Activated CD8-positive, alpha-beta memory T cell treated with anti-CD3 and anti-CD28 coated beads for 1 hour (primary cell): ENCODE measurements at places on chromosomes 11 and 22.

DNA sequence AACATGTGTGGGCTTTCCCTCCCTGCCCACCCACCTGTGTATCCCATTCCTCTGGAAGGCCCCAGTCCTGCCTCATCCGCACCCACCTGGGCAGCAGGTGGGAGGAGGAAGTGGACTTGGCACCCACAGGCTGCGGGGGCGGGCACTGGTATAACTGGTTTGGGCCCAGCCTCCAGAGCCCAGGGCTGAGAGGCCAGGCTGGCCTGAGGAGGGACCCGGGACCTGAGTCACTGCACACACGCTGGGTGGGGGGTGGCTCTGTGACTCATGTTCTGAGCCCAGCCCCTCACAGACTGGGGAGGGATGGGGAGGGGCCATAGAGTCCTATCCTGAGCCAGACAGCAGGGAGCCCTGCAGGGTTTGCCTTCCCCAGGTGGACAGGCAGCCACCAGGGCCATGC lies 16.7 kb downstream of the PHLDA2 start:
- no peak for DNase-seq

DNA sequence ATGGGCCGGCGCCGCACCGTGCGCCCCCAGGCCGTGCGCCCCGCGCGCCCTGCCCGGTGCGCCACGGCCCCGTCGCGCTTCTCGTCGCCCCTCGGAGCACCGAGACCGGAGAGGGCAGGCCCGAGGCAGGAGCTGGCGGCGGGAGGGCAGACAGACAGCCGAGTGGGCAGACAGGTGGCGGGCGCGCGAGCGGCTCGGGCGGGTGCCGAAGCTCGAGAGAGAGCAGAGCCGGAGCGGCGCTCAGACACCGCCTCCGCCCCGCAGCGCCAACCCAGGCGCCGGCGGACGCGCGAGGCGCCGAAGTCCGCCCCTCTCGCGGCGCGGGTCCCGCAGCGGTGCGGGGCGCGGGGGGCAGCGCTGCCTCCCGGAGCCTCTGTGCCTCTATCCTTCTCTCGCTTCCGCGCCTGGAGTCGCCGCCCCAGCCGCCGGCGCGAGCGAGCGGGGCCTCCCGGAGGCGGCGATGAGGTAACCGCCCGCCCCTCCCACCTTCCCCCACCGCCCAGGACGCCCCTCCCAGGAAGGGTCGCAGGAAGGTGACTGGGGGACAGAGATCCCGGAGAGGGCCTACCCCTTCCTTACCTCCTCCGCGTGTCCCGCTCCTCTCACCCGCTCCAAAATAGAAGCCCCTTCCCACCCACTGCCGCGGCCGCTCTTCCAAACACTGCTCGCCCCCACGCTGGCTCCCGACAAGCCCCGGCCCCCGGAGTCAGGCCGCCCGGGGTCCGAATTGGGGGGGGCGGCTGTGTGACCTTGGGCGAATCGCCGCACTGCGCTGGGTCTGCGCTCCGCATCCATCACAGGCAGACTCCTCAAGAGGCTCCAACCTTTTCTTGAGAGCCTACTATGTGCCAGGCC lies at the start of gene RASL10A:
RASL10A (minus strand) TSS at position 412 of the 855 bp plus-strand sequence. CDS start 451 bp downstream, outside the sequence.
- DNase-seq, result no peak

DNA sequence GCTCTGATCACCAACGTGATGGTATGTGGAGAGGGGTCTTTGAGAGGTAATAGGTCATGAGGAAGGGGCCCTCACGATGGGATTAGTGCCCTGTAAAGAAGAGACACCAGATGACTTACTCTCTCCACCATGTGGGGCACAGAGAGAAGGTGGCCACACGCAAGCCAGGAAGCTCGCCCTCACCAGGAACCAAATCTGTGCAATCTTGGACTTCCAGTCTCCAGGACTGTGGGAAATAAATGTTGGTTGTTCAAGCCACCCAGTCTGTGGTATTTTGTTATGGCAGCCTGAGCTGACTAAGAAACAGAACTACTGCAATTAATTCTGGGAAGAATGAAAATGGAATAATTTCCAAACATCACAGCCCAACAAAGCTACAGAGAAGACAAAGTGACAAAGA lies 117.5 kb downstream of the SNX19 start:
- no peak for DNase-seq

DNA sequence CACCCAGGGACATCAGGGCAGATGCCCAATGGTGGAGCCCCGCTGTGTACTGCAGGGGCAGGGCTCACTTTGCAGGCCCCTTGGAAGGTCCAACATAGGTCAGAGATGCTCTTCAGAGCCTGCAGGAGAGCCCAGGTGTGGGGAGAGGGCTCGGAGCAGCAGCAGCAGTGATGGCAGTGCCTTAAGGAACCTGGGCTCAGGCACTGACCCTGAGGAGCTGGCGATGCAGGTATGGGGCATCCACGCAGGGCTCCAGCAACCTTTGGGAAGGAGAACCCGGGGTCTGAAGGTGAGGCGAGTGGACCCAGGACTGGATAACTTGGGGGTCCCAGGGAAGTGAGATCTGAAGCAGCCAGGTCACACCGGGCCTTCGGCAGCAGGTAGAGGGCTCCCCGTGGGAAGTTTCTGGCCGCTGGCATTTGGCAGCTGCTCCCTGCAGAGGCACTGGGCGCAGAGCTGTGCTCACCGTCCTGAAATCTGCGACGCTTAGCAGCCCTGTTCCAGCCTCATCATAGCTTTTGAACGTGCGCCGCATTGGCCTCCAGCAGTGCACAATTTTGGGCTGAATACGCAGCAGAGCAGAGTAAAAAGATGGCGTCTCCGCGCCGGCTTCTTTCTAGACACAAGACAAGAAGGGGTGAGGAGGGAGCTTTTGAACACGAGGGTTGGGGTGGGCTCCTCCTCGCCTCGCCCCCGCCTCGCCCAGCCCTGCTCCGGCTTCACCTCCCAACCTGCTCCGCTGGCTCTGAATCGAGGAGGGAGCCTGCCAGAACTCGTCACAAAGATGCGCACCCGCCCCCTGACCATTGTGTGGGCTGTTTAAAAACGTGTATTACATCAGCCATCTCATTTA lies 118.8 kb downstream of the MPPED1 start:
- DNase-seq, result no peak

DNA sequence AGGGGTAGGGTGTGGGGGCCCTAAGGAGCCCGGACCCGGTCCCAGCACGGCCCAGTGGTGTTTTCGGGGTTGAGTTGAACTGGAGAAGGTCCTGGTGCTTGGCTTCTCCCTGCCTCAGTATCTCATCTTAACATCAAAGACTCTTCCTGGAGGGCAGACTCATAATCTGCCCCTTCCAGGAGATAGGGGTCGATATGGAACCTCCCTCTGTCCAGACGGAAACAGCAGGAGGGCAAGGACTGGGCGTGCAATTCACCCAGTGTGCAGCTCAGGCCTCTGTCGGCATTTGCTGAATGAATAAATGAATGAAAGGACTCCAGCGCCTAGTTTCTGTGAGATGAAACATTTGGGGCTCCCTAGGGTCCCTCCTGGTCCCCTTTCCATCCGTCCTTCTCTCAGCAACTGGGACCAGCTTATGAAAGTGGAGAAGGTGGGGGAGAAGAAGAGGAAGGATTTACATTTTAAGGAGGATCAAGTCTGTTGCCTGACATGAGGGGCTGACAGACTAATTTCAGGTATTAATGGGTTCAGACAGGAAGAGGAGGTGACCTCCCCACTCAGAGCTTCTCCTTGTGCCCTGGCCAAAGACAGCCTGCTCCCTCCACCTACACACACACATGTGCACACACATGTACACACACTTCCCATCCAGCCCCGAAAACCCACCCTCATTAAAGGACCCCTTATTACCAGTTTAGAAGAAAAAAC lies 1.1 kb upstream of the SHISA8 start:
- no peak for DNase-seq

DNA sequence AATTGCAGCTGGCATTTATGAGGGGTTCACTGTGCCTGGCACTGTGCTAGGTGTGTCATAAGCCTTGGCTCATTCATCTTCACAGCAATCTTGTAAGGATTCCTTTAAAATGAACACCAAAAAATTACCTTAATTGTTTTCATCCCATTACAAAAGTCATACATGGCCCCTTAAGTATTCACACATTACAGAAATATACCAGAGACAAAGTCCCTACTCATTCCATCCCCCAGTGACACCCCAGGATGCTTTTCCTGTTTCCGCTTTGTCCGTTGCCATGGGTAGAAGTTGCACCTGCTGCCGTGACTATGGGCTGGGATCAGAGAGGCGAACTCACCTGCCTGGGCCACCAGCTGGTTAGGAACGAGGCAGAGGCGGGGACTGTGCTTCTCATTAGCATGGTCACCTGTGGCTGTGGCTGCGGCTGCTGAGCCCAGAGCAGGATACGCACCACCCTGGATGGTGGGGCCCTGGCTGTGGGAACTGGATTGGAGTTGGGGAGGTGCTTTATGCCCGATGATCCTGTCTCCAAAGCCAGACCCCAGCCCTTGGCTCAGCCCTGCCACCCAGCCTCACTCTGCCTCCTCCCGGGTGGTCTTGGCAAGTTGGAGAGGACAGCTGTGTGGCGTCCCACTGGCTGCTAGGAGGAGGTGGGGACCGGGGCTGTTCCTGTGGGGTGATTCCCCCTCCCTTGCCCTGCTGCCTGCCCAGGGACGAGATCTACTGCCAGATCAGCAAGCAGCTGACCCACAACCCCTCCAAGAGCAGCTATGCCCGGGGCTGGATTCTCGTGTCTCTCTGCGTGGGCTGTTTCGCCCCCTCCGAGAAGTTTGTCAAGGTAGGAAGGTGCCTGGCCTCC lies 60.8 kb downstream of the MYO7A start:
- no peak for DNase-seq

- no peak for DNase-seq
These were observed 14.0 kb downstream of the SGSM1 start for GRCh38 chr22:24819911-24820461.

DNA sequence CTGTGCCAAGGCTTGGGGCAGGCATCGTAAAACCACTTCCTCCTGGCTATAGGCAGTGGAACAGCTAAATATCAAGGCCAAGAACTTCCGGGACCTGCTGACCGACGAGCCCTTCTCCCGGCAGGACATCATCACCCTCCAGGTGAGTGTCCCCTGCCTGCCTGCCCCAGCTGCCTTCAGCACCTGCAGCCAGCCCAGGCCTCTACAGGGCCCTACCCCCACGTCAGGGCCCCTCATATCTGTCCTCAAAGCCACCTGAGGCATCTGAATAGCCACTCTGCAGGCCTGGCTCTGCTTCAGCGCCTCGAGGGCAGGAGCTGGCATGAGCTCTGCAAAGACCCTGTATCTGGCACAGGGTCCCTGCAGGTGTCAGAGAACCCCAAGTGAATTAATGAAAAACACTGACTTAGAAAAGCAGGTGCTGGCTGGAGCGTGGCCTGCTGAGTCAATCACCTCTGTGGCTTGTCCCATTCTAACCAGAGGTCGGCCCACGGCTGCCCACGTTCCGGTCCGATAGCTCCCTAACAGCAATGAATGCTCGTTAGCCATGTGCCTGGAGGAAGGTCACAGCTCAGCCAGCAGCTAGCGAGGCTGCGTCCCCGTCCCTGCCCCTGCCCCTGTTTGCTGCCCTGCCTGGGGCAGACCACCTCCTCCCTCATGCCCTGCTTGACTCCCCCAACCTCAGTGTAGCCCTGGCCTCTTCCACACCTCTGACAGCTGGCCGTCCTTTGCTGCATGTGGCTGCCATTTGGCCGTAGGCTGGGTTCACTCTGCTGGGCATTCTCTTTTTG lies 16.8 kb downstream of the PPIL2 start:
- no peak for DNase-seq

- DNase-seq, result no peak
These were observed 5.8 kb downstream of the ARL14EP start for GRCh38 chr11:30328681-30329080.

DNA sequence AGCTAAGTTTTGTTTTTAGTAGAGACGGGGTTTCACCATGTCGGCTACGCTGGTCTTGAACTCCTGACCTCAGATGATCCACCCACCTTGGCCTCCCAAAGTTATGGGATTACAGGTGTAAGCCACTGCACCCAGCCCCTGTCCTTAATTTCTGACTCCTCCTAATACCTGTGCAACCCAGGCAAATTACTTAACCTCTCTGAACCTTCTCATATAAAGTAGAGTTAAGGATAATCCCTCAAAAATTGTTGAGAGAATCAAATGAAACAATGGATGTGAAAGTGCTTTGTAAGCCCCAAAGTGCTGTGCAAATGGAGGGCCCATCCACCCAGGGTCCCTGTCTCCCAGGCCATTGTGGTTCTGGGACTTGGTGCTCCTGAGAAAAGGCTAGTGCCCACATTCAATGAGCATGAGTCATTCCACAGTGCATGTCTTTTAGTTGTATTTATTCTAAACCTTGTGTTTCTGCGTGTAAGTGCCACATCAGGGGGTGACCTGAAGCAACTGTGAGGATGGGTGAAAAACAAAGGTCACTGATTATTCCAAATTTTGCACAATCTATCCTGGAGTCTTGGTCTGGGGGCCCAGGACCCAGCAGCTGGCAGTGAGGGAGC lies 61.4 kb upstream of the PTPRJ start:
- DNase-seq, result no peak

GRCh38 chr11:15807827-15808226 lies 548.5 kb downstream of the SOX6 start:
- no peak for DNase-seq

- DNase-seq, result no peak
These were observed 1.1 kb upstream of the ATP6V1E1 start for GRCh38 chr22:17629641-17630040.

DNA sequence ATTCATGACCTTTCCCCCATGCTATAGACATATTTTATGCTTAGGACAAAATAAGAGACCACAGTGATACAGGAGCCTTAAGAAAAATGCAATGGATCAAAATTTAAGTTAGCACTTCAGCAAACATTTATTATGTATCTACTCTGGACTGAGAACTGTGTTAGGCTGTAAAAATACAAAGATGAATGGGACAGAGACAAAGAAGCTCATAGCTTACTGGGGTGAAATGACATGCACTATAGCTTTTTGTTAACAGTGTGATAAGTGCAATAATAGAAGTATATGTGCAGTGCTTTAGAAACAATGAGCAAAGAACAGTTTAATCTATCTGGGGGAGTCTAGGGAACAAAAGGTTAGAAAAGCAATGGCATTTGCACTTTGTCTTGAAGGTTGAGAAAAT lies 1543.1 kb downstream of the FAM181B start:
- no peak for DNase-seq
